ENCODE measurements at places on chromosomes 7 and 10. TPM values are rescaled to one million over a fixed set of nuclear protein-coding genes. Genes with fewer than 3 reads are reported as not detected.

Gene TRIM50
- total RNA-seq: 0.44 TPM

Gene LIPK
- not detected for total RNA-seq

Gene STEAP2
- 7.1 TPM for total RNA-seq

Gene CALML5
- not detected for total RNA-seq

Gene ACTR3C
- 1.9 TPM for total RNA-seq

Gene ITPRID1
- 0.44 TPM for total RNA-seq
